ENCODE measurements at places on chromosomes 1 and 21. TPM values are rescaled to one million over a fixed set of nuclear protein-coding genes. Genes with fewer than 3 reads are reported as not detected.

DNA sequence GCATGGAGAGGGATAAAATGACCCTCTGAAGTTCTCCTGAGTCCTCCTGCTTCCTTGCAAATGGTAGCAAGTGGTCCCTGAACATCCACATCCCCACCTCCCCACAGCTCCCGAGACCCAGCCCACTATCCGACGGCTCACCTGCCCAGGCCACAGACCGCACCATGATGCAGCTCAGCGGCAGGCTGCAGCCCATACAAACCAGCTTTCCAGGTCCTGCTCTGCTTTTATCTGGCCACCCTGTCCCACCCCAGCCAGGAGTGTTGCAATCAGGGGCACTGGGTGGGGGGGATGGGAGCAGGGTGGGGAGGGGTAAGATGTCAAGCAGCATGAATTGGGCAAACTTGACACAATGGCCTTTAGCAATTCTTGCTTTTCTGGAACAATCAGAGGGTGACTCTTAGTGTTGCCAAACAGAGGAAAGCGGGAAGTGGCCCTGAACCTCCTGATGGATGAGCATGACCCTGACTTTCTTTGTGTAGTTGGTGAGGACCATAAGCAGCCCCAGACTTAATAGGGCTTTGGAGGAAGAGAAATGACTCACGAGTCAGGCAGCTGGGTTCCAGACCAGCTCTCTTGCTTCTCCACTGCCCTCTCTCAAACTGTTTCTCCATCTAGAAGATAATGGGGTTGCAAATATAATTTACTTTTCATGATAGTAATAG, at the start of gene CHIT1:
Gene CHIT1, minus strand, starts transcription at position 203 of the 665 bp plus-strand sequence. Its CDS starts 37 bp downstream, at position 166.
- no peak for DNase-seq

GRCh38 chr1:156124557-156125483, 10.3 kb downstream of the LMNA start:
- no peak for DNase-seq

The BCAN gene
- total RNA-seq: not detected

GRCh38 chr1:150895618-150896017, 8.7 kb downstream of the CTXND2 start:
- DNase-seq: no peak

DNA sequence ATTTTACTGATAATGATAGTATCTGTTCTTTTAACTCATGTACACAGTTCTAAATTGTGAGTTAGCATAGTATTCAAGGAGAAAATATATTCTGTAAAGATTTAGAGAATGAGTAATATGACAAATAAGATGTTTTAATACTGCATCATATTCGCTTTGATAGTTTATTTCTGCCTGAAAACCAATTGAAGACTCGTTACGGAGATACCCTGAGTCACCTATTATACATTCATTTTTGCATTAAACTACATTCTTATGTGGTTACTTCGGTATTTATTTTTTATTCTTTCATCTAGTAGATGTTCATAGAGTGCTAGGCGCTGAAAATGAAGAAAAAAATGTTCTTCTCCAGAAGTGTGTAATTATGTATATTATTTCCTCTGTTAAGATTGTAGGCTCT, 5.3 kb downstream of the UHMK1 start:
- no peak for DNase-seq

- DNase-seq: no peak
Observed at GRCh38 chr1:78911956-78912880, 94.3 kb downstream of the ADGRL4 start.

The FAM167B gene
- 0.80 TPM for total RNA-seq
